ENCODE measurements at places on chromosomes 16 and 17.

DNA sequence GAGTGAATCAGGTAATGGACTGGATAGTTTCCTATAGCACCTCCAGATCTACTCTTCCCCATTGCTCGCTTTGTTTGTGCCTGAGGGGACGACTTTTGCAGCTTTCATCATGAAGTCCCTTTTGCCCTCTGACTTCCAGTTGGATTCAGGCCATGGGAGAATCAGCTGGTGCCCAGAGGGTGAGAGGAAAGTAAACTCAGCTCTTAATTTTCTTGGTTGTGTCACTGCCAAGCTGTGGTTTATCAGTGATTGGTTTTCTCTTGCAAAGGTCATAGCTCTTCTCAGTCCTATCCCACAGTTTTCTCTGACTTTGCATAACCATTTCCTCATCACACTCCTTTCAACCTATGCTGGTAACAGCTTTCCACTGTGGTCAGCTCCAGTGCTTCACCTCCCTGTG is 200.1 kb downstream of the KCNJ2 start:
- DNase-seq: peak; percentile 56

- DNase-seq: no peak
These were observed 547 bp upstream of the ZNF48 start for GRCh38 chr16:30394592-30395154.

DNA sequence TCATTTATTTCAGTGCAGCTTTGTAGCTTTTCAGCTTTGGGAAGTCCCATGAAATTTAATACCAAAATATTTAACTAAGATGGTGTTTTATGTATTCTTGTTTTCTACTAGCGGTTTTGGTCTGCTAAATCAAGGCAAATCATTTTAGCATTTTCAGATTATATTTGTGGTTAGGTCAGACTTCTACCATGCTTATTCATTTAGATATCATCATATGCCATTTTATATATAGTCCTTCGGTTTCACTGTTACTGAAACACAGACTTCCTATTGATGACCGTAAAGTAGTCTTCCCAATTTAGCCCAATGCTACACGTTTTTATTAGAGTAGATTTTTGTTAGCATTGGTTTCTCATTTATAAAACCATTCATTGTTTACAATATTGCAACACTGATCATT is 5.5 kb downstream of the DYNLRB2 start:
- no peak for DNase-seq

DNA sequence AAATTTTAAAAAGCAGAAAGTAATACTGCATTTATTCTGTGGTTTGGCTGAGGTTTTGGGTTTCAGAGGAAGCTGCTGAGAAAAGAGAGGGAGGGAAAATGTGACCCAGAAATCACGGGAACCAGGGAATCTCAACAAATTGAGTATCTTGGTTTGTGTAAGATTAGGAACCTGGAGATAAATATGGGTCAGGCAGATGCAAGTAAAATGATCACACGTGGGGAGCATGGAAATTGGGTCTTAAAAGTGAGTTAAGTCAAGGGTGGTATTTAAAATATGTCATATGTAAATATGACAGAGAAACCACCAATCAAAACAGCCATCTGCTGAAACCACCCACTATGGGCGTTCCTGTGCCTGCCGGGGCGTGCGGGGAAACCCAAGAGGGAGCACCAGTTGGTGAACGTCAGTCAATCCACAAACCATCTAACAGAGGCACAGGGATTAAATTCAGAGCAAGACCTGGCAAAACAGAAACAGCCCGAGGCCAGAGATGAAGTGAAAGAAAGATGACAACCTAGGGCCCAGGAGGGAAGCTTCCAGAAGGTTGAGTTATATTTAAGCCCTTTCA is 33.4 kb downstream of the CDH13 start:
- no peak for DNase-seq

GRCh38 chr16:1152123-1152638 is 725 bp upstream of the CACNA1H start:
- no peak for DNase-seq

DNA sequence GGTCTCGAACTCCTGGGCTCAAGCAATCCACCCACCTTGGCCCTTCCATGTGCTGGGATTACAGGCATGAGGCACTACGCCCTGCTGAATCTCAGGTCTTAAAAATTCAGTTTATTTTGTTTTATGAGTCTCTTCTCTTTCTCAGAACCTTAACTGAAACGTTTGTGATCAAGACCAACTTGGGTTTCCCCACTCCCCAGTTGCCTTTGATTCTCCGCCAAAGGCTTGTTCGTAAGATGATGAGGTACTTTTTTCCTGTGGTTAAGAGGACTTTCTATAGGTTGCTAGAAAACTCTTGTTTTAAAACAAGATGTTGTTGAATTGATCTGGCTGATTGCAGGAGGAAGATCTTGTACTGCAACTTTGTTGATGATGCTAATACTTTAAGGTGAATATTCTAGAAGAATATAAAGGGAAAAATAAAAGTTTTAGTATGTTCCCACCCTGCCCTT is 11.7 kb downstream of the ABCC1 start:
- no peak for DNase-seq

- no peak for DNase-seq
These were observed 56.9 kb downstream of the VMP1 start for GRCh38 chr17:59764292-59764741.

DNA sequence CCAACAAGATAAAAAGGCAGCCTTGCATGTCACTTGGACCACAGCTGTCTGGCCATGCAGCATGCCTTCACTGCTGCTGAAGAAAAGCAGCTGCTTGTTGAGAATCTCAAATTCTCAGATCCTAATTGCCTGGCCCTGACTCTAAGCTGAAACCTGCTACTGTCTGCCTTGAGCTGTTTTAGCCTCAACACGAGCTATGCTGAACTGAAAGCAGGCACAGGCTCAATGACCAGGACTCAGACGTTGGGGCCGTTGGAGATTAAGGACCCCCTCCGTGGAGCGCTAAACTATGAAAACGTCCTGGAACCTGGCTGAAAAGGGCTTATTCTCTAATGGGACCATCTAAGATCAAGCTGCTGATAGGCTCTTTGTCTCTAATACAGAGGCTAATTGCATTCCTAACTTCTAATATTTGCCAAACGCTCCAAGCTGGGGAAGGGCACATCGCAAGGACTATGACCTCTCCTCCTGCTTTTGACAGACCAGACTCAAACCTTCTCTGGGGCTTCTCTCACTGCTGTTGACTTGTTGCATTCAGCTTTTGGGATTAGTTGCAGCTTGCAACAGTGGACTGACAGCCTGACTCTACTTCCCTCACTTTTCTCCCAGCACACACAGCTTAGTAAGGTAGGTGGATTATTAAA is 4.6 kb upstream of the PLK1 start:
- DNase-seq: no peak

GRCh38 chr16:69057400-69058378 is 47.8 kb upstream of the HAS3 start:
- no peak for DNase-seq

DNA sequence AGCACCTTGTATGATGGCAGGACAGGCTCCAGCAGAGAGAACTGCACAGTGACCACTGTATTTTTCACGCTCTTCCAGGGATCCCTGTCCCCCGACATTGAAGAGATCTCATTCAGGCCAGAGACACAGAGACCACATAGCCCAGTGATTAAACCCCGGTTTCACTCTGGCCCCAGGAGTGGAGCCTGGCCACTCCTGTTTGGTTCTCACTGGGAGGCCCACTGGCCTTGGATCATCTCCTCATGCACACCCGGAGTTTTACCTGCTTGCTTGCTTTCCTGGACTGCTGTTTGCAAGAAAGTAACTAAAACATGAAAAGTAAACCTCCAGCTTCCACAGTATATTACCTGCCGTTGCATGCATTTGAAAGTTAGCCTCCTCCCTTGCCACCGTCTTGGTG is 13.2 kb upstream of the CLEC18C start:
- DNase-seq: no peak

DNA sequence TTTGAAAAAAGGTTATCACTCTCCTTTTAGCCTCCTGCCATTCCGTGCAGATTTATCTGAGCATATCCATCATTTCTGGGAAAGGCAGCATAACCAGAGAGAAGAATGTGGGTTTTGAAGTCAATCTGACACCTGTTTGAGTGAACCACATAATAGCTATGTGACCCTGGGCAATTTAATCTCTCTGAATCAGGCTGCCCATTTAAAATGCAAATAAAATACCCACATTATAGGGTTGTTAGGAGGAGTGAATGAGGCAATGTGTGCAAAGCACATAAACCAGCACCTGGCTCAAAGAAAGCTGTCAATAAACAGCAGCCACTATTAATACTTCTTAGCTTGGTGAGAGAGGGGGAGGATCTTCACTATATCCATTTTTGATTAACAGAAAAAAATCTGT is 88.0 kb downstream of the CACNG1 start:
- DNase-seq: no peak

- no peak for DNase-seq
These were observed 35.2 kb downstream of the TBX4 start for GRCh38 chr17:61487161-61487988.

DNA sequence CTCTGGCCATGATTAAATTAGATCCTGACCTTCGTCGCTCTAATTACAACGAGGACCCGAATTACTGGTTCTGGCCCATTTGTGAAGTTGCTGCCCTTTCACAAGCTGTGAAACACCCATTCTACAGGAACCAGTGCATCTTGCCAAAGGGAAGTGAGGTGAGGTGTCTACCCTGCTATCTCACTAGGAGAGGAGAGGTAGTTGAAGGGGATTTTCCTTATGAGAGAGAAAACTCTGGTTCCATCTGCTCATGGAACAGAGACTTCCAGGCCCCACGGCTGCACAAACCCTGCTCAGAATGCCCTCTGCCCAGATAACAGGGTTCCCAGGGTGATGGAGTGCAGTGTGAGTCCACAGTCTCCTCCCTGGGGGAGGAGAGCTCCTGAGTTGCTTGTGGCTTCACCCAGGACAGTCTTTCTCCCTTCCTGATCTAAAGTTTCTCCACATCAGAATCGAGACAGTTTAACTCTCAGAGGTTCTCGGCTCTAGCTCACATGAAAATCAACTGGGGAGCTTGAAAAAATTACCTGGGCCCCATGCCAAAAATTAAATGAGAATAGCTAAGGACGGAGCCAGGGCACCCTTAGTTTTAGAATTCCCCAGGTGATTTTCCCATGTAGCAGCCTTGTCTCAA is 7.8 kb upstream of the SSTR2 start:
- DNase-seq: no peak

DNA sequence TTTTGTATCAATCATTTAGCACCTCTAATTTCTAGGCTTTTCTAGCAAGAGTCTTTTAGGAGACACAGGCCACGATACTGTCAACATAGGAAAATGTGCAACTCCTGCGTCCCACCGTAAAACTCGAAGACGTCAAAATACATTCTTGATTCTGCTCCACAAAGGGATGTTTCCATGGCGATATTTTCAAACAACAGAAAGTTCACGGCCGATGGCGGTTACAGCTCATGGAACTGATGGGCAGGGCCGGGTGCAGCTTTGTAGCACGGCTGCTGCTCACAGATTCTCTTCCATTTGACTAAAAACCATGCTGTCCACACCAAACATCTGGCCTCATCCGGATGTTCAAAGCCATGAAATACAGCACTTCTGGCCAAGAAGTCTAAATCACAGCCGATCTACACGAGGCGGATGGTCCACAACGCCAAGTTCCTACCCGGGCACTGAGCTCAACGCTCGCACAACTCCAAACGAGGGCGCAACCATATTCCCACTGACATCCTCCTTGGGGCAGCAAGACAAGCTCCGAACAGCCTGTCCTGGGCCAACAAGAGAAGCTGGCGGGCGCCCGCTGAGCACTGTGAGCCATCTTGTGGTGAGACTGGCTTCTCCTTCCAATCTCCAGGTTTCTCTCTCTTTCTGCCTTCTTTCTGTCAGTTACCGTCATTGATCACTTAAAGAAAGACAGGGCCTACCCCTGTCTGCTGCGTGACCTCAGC is 79.8 kb downstream of the ZNF778 start:
- DNase-seq: no peak

DNA sequence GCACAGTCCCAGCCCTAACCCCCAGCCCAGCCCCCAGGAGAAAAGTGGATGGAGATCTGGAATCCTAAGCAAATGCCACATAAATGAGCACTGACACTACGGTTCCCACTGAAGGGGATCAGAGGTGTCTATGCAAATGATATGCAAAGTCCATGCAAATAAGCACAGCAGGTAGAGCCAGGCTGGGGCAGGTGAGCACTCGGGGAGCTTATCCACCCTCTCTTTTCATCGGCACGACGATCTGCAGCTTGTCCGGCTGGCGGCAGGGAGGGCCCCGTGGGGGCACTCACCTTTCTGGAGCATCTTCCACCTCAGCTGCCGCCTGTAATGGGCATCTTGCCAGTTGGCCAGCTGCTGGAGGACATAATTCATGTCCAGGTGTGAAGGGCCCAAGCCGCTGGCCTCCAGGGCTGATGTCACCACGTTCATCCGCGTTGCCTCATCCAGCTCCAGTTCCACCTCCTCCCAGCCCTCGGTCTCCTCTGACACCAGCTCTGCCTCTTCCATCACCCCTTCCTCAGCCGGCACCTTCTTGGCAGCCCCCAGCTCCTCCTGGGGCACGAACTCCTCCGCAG is 9.9 kb downstream of the HAP1 start:
- no peak for DNase-seq

- DNase-seq: no peak
These were observed 1.3 kb downstream of the PLK1 start for GRCh38 chr16:23679986-23680336.

DNA sequence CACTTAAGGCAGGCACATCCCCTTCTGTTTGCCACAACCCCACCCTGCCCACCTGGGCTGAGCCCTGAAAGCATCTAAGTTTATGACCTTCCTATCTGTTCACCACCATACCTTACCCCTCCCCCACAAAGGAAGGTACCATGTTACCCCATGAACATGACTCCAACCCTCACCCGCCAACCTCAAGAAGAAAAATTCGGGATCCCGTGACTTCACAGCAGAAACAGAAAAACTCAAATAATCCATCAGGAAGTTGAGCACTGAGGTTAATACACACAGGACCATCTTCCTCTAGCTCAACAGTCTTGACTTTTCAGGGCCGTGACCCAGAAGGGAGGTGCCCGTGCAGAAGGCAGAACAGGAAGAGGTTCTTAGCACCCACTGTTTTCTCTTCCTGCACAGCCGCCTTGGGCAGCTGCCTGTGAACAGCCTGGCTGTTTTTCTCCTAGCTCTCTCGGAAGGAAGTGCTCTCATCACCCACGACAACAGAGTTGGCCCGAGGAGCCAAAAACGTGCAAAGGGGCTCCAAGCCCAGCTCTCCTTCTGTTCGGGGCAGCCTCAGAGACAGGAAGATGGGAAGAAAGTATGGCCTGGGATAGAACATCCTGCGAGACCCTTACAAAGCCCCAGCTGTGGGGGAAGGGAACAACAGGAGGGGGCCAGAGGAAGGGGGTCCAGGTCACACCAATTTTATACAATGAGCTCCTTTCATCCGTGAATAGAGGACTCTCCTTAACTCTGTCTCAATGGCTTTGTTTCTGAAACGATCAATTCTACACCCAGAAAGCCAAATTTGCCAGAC is 101.1 kb downstream of the XYLT1 start:
- no peak for DNase-seq

GRCh38 chr17:37789771-37790541 is 45.1 kb upstream of the HNF1B start:
- DNase-seq: peak; percentile 99

DNA sequence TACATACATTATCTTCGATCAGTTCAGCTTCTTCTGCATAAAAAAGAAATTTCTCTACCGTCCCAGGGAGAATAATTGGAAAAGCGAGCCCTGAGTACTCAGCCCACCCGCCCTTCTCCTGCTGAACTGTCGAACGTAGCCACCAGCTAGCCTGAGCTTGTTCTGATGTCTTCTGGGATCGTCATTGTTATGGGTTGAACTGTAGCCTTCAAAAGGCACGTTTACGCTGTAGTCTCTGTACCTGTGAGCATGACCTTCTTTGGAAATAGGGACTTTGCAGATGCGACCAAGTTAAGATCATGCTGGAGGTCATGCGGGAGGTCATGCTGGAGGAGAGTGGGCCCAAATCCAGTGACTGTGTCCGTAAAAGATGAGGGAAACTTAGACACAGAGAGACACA is 86.2 kb downstream of the CMIP start:
- DNase-seq: no peak

Data from epithelial cell of proximal tubule (primary cell).